BJ (cell line): ENCODE measurements at places on chromosomes 7 and 10.

DNA sequence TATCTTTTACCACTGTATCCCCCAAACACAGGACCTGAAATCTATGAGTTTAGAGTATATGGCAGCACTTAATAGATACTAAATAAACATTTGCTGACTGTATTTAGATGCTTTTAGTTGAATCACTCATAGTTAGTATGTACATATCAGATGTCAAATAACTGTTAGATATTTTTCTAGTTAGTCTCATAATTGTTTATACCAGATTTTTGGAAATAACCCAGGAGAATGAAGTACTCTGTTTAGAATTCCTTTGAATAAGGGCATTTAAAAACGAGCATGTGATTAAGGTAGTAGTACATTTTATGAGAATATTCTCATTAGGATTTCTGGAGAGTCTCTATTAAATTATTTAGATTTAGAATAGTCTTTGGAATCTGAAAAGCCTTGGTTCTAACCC is 22.3 kb upstream of the ZEB1 start:
- no peak for DNase-seq

- no peak for DNase-seq
Measured at GRCh38 chr10:70462349-70462984, 16.1 kb upstream of the PALD1 start.

- no peak for DNase-seq
Measured at GRCh38 chr7:40674316-40674715, 539.5 kb downstream of the SUGCT start.

DNA sequence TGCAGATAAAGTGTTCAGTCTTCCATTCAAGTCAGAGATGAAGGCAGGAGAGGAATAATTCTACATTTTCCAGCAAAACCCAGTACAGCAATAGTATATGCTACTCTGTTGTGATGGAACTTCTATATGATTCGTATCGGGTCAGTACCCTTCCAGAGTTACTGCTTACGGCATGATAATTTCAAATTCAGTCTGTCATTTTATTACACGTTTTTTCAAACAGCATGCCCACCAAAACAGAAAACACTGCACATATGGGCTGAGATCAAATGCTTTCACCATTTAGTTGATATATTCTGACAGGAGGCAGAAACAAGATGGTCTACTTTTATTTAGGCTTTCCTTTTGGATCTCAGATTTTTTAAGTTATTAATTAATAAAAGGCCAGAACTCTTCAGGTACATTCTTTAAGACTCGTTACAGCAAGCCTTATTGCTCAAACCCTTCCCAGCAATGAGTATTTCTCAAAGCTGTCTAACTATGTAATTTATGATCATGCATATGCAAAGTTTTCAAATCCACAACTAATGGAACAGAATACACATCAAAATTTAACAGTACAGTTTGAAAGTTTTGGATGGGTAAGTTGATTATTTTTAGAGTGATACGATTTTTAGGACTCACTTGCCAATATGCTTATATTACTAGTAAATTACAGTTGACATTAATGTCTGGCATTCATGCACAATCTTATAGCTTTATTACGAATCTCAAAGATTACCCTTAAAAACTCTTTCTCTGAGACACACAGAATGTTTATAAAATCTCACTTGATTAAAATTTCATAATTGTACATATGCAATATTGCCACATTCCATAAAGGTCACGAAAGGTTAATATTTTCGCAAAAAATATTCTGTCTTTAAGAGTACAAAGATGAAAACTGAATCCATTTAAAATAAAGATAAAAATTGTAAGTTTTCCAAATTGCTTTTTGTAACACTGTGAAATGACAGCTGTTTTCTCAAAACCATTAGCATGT is 91.0 kb downstream of the ANK3 start:
- DNase-seq = no peak

DNA sequence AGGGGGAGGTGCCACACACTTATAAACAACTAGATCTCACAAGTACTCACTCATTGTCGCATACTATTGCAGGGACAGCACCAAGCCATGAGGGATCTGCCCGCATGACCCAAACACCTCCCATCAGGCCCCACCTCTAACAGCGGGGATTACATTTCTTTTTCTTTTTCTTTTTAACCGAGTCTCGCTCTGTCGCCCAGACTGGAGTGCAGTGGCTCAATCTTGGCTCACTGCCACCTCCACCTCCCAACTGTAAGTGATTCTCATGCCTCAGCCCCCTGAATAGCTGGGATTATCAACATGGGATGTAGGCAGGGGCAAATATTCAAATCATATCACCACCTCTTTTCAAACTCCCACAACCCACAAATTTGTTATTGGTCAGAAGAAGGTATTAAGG is 76.7 kb downstream of the SKAP2 start:
- no peak for DNase-seq

DNA sequence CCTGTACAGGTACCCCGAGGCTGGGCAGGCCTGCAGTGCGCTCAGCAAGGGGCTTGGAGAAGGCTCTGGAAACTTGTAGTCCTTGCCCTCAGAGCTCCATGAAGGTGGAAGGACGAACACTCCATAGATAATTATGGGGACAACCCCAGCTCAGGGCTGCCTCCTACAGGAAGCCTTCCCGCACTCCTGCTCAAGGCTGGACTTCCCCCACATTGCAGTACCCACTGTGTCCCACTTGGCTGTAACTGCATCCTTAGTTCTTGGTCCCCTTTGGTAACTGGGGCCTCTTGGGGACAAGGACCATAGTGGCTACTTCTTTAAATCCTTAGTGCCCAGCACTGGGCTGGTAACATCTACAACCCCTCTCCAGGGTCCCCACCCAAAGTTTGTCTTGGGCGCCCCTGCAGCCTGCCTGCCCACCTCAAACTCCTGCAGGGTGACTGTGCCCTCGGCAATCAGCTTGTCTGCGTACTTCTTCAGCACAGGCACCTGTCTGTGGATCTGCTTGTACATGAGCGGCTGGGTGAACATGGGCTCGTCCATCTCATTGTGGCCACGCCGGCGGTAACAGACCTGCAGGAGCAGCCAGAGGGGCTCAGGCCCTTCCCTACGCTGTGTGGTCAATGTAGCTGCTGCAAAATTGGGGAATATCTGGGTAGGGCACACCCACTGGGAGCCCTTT is 17.1 kb downstream of the OGDHL start:
- no peak for DNase-seq

DNA sequence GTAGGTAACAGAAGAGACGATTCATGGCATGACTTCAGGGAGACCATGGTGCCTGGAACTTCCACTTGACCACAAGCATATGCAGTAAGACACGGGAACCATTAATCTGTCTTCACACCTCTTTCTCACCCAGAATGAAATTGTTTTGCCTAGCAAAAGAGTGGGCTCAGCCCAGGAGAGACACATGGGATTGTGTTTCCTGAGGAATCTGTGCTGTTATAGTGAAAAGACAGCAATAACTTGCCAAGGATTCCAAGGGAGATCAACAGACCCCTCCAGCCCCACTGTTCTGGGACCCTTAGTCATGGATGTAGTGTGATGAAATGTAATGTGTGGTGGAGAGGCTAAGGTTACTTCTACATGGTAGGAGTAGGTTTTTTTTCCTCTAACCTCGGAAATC is 192.5 kb upstream of the NPVF start:
- no peak for DNase-seq

- DNase-seq = no peak
Measured at GRCh38 chr7:44196450-44196872, 4.3 kb upstream of the YKT6 start.

- DNase-seq = no peak
Measured at GRCh38 chr7:49635800-49636199, 137.6 kb upstream of the VWC2 start.

DNA sequence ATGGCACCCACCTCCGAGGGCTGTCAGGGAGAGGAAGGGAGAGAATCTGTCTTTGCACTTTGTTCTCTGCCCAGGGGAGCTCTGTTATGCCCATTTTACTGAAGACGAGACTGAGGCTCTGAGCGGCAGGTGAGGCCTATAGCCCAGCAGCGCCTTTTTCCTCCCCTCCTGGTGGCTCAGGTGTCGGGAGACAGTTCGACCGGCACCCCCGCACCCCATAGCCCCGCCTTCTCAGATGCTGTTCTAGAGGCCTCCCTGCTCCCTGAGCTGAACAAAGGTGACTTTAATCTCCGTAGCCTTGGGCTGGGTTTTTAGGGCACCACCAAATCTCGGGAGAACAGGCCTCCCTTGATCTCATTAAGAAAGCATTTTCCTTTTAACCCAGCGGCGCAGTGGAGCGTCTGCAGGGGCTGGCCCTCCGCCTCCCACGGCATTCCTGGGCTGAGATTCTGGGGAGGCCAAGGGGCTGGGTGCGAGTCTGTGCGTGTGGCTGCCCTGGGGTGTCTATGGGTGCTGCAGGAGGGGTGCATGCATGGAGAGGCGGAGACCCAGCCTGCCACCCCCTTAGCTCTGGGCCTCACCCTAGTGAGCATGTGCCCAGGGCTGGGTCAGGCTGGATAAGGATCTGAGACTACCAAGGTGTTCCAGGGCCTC is 3.3 kb downstream of the LFNG start:
- no peak for DNase-seq

DNA sequence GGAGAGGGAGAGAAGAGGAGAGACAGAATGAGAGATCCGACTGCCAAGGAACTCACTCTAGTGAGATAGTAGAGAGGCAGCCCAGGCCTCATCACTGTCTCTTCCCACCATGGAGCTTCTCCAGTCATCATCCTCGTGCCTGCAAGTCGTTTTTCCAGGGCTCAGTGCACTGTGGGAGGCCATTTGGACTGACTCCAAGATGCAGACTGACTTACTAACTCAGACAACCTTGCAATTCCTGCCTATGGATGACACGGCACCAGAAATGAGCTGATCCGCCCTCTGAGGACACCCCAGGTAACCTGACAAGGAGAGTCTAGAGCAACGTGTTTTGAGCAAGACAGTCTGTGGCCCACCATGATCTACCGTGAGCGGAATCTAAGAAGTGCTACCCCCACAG is 154.9 kb downstream of the GLI3 start:
- DNase-seq = no peak
